ENCODE measurements at places on chromosomes 4 and X.
A peak's percentile ranks its signal among the peaks of the same experiment; 100 is the strongest.

- no peak for DNase-seq
Measured at GRCh38 chr4:66048861-66049260, 378.6 kb upstream of the EPHA5 start.

DNA sequence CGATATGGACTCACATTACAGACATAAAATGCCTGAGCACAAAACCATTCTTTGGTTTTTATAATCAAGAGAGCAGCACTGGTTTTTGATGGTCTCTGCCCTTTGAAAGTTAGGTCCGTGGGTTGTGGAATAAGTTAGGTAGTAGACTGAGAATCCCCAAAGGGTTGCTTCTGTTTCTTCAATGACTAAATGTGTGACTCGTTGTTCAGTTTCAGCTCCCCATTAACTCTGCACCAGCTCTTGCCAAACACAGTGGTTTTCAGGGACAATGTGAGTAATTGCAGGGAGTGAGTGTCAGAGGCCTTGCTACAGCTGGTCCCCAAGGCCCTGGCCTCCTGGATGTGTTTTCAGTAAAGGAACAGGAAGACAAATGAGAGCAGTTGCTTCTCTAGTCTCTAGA, 24.8 kb downstream of the SMIM20 start:
- no peak for DNase-seq

- no peak for DNase-seq
Measured at GRCh38 chrX:37455381-37455780, 106.2 kb downstream of the PRRG1 start.

DNA sequence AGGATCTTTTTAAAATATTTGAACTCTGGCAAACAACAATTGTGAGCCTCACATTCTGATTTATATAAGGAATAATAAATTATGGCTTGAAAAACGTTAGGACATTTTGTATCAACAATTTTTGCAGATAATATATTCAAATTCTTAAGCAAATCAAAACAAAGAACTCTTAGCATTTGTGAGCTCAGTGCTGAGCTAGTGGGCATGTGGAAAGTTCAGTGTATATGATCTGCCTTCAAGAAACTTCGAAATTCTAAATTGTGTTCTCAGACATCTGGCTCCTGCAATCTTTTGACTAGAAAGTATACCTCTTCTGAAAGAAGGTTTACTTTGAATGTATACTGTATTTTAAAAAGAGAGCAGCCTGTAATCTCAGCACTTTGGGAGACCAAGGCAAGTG, 122.3 kb upstream of the NEIL3 start:
- DNase-seq: no peak

DNA sequence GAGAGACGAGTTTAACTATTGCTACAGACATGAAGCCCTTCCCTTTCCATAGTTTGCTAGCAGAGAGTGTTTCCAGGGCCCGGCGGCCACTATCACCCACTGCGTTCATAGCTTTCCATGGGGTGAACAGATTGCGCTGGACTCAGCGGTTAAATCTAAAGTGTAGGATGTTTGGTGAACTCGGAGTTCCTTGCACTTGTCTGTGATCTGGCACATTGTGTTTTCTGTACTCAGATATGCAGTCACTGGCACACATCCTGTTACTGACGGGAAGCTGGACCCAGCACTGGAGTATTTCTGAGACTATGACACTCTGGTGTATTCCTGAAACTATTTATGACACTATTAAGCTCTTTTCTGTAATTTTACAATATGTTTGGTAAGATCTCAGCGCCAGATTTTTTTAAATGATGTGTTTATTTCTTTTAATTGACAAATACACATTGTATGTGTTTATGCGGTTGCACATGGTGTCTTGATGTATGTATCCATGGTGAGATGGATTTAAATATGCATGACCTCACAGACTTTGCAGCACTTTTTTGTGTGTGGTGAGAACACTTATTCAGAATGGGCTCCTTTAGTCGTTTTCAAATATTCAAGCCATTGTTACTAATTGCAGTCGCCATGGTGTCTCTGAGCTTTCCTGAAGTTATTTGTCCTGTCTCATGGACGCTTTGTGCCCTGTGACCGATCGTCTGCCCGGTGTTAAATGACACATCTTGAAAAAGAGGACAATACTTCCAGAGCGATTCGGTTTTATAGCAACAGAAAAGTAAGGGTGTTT, 14.1 kb downstream of the CD99 start:
- DNase-seq: no peak

- DNase-seq: no peak
Measured at GRCh38 chr4:24645765-24646550, 61.6 kb upstream of the DHX15 start.

- DNase-seq: no peak
Measured at GRCh38 chrX:155259752-155260151, 4.5 kb downstream of the RAB39B start.

- DNase-seq: no peak
Measured at GRCh38 chr4:8227771-8228318, 28.8 kb downstream of the SH3TC1 start.

DNA sequence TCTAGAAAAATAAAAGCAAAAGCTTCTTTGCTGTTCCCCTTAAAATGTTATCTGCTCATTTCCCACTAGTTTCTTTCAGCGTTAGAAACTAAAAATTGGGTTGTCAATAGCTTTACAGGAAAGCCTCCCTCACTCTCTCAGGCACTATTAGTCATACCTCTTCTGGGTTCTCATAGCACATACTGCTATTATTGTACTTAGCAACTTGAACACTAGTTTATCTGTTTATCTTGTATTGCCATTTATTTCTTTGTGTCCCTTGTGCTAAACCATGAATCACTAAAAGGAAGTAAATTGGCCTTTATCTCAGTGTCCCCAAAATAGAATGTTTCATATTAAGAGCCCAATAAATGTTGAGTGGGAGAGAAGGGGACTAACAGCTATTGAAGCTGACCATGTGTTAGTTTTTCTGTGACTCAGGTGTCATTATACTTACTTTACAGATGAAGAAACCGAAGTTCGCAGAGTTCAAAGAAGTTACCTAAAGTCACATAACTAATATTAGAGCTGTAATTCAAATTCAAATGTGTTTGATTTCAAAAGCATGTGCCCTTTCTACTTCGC, 124.8 kb upstream of the CITED1 start:
- no peak for DNase-seq

DNA sequence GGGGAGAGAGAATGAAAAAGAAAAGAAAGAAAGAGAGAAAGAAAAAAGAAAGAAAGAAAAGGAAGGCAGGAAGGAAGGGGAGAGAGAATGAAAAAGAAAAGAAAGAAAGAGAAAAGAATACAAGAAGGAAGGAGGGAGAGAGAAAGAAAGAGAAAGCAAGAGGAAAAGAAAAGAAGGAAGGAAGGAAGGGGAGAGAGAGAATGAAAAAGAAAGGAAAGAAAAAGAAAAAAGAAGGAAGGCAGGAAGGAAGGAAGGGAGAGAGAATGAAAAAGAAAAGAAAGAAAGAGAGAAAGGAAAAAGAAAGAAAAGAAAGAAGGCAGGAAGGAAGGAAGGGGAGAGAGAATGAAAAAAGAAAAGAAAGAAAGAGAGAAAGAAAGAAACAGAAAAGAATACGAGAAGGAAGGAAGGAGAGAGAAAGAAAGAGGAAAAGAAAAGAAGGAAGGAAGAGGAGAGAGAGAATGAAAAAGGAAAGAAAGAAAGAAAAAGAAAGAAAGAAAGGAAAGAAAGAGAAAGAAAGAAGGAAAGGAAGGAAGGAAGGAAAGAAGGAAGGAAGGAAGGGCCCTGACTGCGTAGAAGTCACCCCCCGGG, 15.1 kb upstream of the P2RY8 start:
- no peak for DNase-seq

- DNase-seq: no peak
Measured at GRCh38 chr4:110096405-110096804, 102.0 kb downstream of the ELOVL6 start.

DNA sequence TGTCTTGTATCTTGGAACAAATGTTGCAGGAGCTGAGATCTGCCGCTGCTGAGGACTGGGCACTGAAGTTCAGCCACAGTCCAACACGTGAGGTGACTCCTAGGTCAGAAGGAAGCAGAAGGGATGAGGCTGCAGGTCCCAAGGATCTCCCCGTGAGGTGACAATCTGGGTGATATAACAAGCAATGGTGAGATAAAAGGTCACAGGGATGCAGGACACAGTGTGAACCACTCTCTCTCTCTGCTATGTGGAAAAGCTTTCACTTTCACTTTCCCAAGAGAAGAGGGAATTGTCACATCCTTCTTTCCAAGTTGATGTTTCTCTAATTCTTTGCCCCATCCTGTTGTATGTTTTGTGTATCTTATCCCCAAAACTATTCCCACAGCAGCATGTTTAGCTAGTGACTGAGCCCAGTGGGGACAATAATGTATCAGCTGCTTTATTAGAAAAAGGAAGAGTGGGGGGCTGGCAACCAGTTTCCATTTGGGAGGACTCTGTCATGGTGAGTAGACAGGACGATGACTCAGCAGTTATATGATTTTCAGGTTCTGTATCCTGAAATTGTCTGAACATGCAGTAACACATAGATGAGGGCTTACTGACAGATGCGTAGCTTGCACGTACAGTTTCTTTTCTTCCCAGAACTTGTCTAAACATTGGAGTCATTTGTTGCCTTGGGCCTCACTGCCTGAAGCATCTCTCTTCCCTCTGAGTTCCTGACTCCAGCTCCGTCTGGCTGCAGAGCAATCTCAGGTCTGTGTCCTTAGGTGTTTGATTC, 1415.8 kb upstream of the TENM3 start:
- DNase-seq: no peak

DNA sequence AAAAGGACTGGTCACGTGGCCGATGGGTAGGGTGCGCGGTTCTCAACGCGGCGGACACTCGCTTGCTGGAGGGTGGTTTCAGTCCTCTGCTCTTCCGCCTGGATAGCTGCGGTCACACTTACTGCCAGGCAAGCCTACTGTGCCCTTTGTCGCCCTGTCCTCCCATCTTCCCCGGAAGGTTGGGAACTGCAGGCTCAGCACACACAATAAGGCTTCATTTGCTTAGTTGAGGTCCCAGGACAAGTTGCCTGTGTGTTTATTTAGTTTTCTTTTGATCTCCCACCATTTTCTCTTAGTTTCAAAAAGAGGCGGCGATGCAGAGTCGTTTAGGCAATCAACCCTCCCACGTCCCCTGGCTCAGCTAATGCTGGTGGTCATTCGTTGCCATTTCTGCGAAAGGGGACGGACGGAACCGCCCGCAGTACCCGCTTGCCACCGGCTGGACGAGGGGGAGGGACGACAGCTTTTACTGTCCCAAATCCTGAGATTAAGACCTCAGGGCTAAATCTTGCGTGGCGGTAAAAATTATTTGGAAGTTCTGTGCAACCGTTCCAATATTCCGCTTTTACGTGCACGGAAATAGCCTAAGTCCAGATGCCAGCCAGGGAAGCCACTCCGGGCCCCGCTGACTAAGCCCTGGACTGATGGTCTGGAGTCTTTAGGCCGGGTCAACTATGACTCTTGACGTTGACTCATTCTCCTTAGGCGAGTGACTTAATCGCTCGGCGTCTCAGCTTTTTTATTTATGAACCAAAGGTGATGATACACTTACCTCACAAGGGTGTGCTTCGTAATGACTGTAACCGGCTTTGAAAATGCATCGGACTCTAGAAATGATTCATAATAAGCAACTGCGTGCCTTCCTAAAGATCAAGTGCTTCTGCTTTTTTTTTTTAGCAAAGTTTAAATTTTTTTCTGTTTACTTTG, 671 bp upstream of the EIF4E start:
- peak; percentile 13 for DNase-seq

DNA sequence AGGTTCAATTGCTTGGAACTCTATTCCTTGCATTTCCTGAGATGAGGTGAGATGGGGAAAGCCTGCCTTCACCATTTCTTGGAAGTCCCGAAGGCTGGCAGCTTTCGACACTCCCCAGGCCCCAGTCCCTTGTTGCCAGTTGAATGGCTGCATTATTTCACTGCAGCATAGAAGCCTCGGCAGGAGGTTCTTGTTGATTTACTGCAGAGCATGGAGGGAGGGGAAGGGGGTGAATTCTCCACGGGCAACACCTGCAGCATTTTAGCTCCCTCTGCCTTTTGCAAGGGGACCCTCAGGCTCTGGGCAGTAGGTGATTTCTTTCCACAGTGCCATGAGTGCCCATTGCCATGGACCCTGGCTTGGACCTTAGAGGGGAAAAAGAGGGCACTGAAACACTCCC, 10.7 kb upstream of the BCLAF3 start:
- DNase-seq: no peak

GRCh38 chr4:181659876-181660275, 583.3 kb upstream of the TENM3 start:
- no peak for DNase-seq

- no peak for DNase-seq
Measured at GRCh38 chr4:8281519-8282133, 12.1 kb downstream of the HTRA3 start.

- DNase-seq: no peak
Measured at GRCh38 chrX:102627640-102628039, 23.6 kb upstream of the GPRASP1 start.

- DNase-seq: no peak
Measured at GRCh38 chrX:77440330-77440729, 6.9 kb upstream of the FGF16 start.

DNA sequence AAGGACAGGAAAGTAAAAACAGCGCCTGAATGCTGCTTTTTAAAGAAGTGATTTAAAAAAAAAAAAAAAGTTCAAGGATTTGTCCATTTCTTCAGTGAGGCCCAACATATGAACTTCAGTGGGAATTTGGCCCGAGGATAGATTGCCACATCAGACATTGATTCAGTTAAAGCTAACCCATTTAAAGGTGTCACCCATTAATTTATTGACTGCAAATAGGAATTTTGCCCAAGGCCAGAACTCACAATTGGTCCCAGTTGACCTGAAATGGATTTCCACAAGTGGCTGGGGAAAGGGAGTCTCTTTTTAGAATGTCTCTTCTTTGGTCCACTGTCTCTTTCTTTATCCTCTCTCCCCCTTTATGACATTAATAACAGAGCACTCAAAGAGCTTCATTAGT, 86.5 kb upstream of the RPL34 start:
- DNase-seq: no peak

DNA sequence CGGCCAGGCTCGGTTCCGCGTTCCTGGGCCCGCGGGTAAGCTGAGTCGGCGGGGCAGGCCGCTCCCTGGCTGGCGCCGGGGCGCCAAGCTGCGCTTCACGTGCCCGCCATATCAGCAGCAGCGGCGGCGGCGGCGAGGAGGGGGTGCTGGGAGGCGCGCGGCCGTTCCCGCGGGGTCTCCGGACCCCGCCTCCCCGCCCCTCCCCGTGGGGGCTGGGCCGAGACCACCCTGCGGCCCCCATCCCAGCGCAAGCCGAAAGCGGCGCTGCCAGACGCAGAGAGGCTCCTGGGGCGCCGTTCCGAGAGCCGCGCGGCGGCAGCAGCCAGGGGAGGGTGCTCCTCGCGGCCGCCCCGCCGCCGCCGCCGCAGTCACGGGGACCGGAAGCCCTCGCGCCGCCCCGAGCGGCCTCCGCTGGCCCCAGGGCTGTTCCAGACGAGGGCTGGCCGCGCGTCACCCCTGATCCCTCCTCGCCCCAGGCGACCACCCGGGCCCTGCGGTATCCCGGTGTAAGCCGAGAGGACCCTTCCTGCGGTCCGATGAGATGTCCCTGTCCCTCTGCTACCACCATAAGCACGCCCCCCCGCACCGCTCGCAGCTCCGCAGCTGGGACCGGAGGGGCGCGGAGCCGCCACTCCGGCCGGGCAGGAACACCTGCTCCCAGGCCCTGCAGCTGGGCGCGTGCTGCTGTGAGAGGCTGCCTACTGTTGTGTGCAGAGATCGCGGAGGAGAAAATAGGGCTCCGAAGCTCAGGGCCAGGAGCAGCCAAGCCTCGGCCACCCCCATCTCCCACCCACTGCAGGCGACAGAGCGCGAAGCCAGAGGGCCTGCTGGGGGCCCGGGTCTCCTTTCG, 7.5 kb upstream of the BCOR start:
- no peak for DNase-seq

Data from urinary bladder (tissue), 4 donors.